HFFc6 (cell line): ENCODE measurements at places on chromosomes 1 and 21. TPM values are rescaled to one million over a fixed set of nuclear protein-coding genes. Genes with fewer than 3 reads are reported as not detected.

The TNFSF18 gene
- 0.18 TPM in 1 of 3 replicates, not detected in the others for total RNA-seq

The LENEP gene
- total RNA-seq, result not detected in 3 replicates

The TSPEAR gene
- total RNA-seq, result not detected in 3 replicates

DNA sequence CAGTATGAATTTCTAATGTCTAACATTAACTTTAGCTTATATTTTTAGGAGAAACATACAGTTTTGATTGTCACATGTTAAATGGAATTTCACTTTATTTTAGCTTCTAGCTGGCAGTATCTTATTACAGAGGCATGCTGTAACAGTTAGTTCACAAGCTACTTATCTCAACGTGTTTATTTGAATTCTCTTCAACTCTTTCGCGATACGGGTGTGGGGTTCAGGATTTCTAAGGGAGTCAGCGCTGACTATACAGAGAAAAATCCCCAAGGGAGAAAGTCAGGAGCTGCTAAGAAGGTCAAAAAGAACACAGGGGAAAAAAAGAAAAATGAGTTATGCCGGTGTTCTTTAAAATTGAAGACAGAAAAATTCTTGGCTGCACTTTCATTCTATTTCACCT is 296.2 kb downstream of the VAV3 start:
- H3K4me1 ChIP-seq, result no peaks in the 10 kb centered on the region
- no peak overlapping the region for H3K4me3 ChIP-seq
- H3K27me3 ChIP-seq, result no peaks in the 10 kb centered on the region

GRCh38 chr1:85587841-85588240 is 7.3 kb downstream of the CCN1 start:
- no peak for DNase-seq
- peak overlapping the region; percentile 40 for H3K4me3 ChIP-seq
- H3K27ac ChIP-seq, result peak overlapping the region; percentile 18; the same call in 1 of the 2 replicates
- H3K36me3 ChIP-seq, result peaks cover 45% of the 10 kb centered on the region
- peaks cover 41% of the 10 kb centered on the region for H3K27me3 ChIP-seq

GRCh38 chr1:230270559-230271281 is 155.4 kb downstream of the PGBD5 start:
- H3K27me3 ChIP-seq, result peaks cover 4% of the 10 kb centered on the region; the same call in 1 of the 2 replicates
- H3K4me3 ChIP-seq, result no peak overlapping the region
- no peaks in the 10 kb centered on the region for H3K4me1 ChIP-seq
- H3K27ac ChIP-seq, result no peak overlapping the region; the same call in none of the 2 replicates

GRCh38 chr1:212315907-212316306 is 30.7 kb downstream of the PPP2R5A start:
- DNase-seq, result peak; percentile 38
- no peaks in the 10 kb centered on the region for H3K27me3 ChIP-seq
- H3K4me3 ChIP-seq, result no peak overlapping the region
- no peak overlapping the region for H3K27ac ChIP-seq
- H3K36me3 ChIP-seq, result no peaks in the 10 kb centered on the region
- H3K4me1 ChIP-seq, result peaks cover 53% of the 10 kb centered on the region

GRCh38 chr1:151807131-151807530 is 1.9 kb upstream of the LINGO4 start:
- peaks cover 64% of the 10 kb centered on the region for H3K27me3 ChIP-seq
- H3K27ac ChIP-seq, result no peak overlapping the region
- DNase-seq, result no peak
- no peaks in the 10 kb centered on the region; the same call in 1 of the 2 replicates for H3K4me1 ChIP-seq

GRCh38 chr1:40802078-40802741 is 18.6 kb downstream of the KCNQ4 start:
- H3K27ac ChIP-seq, result no peak overlapping the region
- DNase-seq, result no peak
- peaks cover 3% of the 10 kb centered on the region for H3K4me1 ChIP-seq
- H3K27me3 ChIP-seq, result peaks cover 13% of the 10 kb centered on the region

DNA sequence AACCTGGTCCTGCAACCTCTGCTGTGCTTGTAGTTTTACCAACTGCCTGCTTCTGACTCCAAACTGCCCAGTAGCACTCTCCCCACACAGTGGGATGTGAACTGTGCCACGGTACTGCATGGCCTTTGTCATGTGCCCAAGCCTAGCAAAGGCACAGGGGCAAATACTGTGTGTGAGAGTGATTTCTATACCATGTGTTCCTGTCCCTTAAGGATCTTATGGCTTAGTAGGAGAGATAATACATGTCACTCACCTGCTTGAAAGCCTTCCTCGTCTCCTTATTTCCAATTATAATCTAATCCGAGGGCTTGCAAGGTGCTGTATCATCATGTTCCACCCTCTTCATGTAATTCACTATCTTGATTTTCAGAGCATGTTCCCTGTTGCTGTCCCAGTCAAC is 51.3 kb downstream of the UBE4B start:
- no peak for DNase-seq
- peak overlapping the region; percentile 49; the same call in 1 of the 2 replicates for H3K27ac ChIP-seq
- H3K4me3 ChIP-seq, result no peak overlapping the region
- H3K27me3 ChIP-seq, result no peaks in the 10 kb centered on the region; the same call in 1 of the 2 replicates
- peaks cover 30% of the 10 kb centered on the region for H3K4me1 ChIP-seq

DNA sequence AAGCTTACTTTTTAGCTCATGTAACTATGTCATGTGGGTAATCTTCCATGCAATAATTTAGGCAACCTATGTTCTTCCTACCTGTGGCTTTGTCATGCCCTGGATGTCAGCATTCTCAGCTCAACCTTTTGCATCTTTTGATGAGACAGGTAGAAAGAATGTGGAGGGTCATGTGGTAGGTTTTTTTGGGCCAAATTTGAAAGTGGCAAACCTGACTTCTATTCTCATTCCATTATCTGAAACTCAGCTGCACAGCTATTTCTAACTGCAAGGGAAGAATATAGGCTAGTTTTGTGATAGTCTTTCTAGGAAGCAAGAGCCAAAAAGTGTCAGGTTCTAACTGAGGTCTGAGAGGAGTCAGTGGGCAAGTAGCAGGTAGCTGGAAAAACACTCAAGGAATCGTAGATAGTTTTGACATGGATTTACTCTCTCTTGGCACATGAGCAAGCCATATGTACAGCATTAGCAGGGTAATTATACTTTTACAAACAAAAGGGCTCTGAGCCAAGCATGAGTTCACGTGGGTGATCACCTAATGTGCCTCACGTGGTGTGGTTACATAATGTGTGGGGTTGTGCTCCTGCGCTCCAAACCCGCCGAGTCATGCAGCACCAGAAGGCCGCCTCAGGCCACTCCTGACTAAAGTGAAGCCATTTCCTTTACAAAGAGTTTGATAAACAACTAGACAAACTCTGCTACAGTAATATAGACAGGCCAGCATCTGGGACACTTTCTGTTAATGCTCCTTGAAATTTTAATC is 1013.8 kb downstream of the PLA2G4A start:
- H3K4me1 ChIP-seq, result no peaks in the 10 kb centered on the region
- H3K4me3 ChIP-seq, result no peak overlapping the region
- no peaks in the 10 kb centered on the region for H3K36me3 ChIP-seq
- H3K27me3 ChIP-seq, result no peaks in the 10 kb centered on the region

DNA sequence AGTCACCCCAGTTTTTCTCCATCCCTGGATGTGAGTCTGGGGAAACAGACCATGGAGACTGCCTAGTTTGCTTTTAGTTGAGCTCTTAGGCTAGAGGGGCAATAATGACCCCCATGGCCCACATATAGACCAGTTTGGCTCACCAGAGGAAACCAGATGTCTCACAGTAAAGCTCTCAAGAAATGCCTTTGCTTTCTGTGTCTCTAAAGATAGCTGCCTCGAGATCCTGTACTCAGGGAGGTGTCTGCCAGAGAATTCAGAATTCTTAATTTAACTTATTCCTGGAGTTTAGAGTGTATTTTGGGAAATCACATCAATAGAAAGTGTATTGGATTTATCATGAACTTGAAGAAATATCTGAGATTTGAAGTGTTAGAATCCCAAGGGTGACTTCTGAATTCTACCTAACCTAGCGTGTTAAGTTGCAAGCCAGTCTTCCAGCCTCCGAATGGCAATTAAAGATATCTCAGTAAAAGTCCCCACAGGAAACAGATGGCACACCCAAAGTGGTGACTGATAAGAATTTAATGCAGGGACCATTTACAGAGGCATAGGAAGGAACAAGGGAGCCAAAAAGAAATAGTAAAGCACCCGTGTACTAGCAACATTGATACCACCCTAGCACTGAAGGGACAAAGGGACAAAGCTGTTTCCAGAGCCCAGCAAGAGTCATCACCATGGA is 37.1 kb downstream of the STYXL2 start:
- H3K36me3 ChIP-seq, result no peaks in the 10 kb centered on the region
- no peak overlapping the region for H3K27ac ChIP-seq
- H3K4me3 ChIP-seq, result no peak overlapping the region
- peaks cover 20% of the 10 kb centered on the region for H3K27me3 ChIP-seq
- no peak for DNase-seq
